NCI-H69 (cell line): ENCODE measurements at places on chromosomes 16 and 17.
A peak's percentile ranks its signal among the peaks of the same experiment; 100 is the strongest.

DNA sequence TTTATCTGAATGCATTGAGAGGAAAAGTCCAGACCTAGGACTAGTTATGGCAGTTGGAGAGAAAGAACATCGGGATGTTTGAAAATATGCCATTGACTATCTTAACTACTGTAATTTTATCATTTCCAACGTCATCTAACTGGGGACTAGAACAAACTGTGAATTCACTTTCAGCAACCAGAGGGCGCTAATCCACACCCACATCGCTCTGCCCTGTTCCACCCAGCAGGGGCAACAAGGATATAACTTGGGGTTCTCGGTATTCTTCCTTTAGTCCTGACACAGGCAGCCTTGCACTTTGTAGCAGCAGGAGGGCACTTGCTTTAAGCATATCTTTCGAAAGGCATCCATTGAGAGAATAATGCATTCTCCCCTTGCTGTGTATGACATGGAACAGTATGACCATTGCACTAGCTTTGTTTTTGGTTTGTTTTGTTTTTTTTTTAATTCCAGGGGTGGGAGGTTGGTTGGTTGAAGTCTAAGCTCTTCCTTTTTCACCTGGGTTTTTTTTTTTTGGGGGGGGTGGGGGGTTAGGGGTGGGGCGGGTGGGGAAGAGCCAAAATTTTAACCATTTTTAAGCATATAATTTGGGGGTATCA, 31.5 kb downstream of the SIAH1 start:
- DNase-seq, result peak; percentile 62

- no peak for DNase-seq
Observed at GRCh38 chr16:20749474-20749873, 7.9 kb upstream of the THUMPD1 start.

DNA sequence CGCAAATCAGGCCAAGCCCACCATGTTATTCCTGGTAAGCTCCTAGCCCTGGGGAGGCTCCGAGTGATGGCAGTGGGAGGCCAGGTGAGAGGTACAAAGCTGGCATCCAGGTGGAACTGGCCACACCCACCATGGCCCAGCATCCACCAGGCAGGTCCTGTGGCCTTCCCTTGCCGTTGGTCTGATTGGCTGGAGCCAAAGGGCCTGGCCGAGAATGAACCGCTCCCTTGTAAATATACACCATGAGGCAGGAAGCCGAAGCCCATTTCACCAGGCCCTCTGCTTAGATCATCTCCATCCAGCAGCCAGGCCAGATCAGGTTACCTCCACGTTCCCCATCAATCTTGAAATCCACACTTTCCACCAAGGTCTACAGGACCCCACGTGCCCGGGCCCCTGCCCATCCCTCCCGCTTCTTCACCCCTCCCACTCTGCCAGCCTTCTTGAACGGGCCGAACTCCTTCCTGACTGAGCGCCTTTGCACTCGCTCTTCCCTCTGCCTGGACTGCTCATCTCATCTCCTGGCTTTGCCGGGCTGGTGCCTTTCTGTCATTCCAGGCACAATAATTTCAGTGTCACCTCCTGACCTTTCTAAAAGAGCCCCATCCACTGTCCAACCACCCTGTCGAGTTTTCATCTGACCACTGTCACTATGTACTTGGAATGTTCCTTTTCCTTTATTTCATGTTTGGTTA, 5.8 kb downstream of the SOCS1 start:
- peak; percentile 37 for DNase-seq

GRCh38 chr16:73095142-73095820, 47.4 kb upstream of the ZFHX3 start:
- DNase-seq, result peak; percentile 67

GRCh38 chr16:88370365-88370764, 12.4 kb upstream of the ZNF469 start:
- no peak for DNase-seq

DNA sequence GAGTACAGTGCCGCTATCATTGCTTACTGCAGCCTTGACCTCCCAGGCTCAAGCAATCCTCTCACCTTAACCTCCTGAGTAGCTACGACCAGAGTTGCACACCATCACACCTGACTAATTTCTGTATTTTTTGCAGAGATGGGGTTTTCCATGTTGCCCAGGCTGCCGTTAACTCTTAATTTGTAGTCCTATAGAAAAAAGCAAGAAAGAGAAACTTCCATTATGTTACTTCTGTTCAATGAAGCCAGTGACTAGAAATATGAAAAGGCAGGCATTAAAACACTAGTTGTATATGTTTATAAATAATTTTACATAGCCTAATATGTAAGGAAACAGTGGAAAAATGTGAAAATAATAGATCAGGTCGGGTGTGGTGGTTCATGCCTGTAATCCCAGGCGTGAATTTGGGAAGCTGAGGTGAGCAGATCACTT, 9.7 kb downstream of the RAD51C start:
- DNase-seq, result no peak

- DNase-seq, result no peak
Observed at GRCh38 chr17:67610061-67610460, 107.7 kb upstream of the NOL11 start.

GRCh38 chr17:45451131-45451530, 18.5 kb upstream of the ARHGAP27 start:
- DNase-seq, result no peak

DNA sequence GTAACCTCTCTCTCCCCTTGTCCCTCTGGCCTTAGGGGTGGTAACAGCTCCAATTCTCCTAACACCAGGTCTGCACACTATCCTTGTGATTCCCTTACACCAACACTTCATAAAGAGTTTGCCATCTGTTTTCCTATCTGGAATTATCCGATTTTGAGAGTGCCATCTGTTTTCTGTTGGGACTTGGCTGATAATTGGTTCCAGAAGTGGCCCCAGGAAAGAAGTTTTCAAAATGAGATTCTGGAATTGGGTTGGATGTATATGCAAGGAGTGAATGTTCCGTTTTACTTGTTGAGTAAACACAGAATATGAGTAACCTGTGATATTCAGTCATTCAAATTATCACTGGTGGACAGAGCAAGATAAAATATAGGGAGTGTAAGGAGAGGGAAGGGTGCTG, 134.1 kb upstream of the HS3ST3A1 start:
- no peak for DNase-seq

GRCh38 chr17:36705874-36706731, 104.7 kb downstream of the MRM1 start:
- peak; percentile 73 for DNase-seq

GRCh38 chr16:11677959-11678881, 10.0 kb downstream of the SNN start:
- no peak for DNase-seq

GRCh38 chr16:84607694-84608093, 10.2 kb downstream of the COTL1 start:
- DNase-seq, result no peak

GRCh38 chr17:76672270-76672851, 28.8 kb upstream of the ST6GALNAC1 start:
- DNase-seq, result peak; percentile 49

GRCh38 chr16:2155091-2155950, at the start of gene TRAF7:
Gene TRAF7, plus strand, starts transcription at chr16:2155782. Its CDS starts 8,139 bp downstream, at chr16:2163921.
- peak; percentile 100 for DNase-seq

GRCh38 chr17:8292639-8293395, 2.4 kb downstream of the SLC25A35 start:
- no peak for DNase-seq

GRCh38 chr17:2391597-2392251, 9.1 kb downstream of the MNT start:
- DNase-seq, result no peak

- DNase-seq, result peak; percentile 22
Observed at GRCh38 chr16:74623214-74623838, 16.4 kb upstream of the GLG1 start.

GRCh38 chr16:1552129-1552528, 18.7 kb downstream of the TMEM204 start:
- no peak for DNase-seq

- peak; percentile 56 for DNase-seq
Observed at GRCh38 chr17:17495536-17496188, 533 bp downstream of the RASD1 start.

DNA sequence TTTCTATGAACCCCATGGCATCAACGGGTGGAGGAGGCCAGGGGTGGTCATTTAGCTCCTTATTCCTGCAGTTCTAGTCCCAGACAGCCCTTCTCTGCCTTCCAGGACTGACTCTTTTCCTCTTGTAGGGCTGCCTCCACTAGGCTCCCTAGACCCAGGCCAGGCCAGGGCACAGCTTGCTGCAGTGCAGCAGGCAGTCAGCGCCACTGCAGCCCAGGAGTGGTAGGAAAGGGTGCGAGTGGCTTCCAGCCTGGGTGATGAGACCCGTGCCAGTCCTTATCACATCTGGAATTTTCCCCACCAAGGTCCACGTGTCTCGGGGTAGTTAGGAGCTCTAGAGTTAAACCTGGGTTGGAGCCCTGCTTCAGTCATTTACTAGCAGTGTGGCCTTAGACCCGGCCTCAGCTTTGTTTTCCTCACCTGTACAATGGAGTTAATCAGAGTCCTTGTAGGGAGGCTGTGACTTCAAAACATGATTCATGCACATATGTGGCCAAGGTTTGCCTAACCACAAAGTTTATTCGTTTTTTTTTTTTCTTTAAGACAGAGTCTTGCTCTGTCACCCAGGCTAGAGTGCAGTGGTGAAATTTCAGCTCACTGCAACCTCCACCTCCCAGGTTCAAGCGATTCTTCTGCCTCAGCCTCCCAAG, 4.7 kb downstream of the SLC5A11 start:
- DNase-seq, result no peak

- peak; percentile 49 for DNase-seq
Observed at GRCh38 chr17:42180411-42180921, 476 bp downstream of the KCNH4 start.

DNA sequence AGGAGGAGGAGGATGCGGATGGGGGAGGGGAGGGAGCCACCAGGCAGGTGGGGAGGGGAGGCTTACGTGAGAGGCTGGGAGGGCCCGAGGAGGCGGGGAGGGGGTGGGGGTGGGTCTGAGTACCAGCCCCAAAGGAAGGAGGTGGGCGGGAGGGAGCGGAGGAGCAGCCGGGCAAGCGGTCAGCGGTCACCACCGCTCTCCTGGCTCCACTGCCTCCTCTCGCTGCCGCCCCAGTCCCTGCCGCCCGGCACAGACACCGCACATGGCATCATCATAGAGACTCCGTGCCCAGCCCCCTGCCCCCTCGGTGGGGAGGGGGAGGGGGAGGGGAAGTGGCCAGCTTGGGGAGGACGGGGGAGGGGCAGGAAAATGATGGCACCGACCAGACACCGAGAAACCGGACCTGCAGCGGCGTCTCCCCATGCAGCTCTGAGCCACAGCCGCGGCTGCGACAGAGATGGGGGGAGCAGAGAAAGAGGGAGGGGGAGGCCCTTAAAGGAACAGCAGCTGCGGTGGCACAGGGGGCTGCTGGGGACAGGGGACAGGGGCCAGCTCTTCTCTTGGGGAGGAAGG, at the start of gene TLCD3B:
Gene TLCD3B, minus strand, starts transcription at position 431 of the 573 bp plus-strand sequence. CDS start 744 bp downstream, outside the sequence.
- DNase-seq, result peak; percentile 77

GRCh38 chr17:67884741-67885140, 59.4 kb downstream of the BPTF start:
- DNase-seq, result no peak

DNA sequence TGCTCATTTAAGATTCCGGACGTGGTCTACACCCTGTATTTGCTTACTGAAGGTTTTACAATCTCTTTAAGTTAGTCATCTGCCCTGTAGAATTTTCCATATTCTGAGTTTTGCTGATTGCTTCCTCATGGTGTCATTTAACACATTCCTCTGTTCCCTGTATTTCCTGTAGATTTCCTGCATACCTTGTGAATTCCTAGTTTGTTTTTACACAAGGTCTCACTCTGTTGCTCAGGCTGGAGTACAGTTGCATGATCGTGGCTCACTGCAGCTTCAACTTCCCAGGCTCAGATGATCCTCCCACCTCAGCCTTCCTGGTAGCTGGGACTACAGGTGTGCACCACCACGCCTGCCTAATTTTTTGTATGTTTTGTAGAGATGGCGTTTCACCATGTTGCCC, 66.8 kb downstream of the CMIP start:
- DNase-seq, result no peak

- DNase-seq, result no peak
Observed at GRCh38 chr17:8954339-8954738, 11.2 kb downstream of the PIK3R5 start.

- no peak for DNase-seq
Observed at GRCh38 chr16:48291303-48291702, 44.0 kb upstream of the ABCC11 start.

- DNase-seq, result no peak
Observed at GRCh38 chr17:66959641-66960375, 4.7 kb upstream of the CACNG4 start.

DNA sequence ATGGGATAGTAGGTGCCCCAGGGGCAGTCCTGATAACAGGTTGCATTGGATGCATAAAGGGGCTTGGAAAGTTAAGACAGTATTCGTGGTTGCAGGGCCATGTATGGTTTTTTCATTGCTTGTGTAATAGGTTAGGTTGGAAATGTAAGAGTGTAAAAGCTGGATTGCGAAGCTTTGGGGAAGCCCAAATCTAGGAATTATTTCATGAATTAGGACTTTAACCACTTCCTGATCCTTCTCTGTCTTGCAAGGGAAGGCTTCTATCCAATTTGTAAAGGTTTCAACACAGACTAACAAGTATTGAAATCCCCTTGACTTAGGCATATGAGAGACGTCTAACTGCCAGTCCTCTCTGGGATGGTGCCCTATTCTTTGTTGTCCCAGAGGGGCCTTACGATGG, 7.8 kb upstream of the CCL17 start:
- no peak for DNase-seq

- DNase-seq, result no peak
Observed at GRCh38 chr17:77577491-77577890, 381.0 kb upstream of the TNRC6C start.

GRCh38 chr16:8972843-8973586, 9.3 kb upstream of the USP7 start:
- DNase-seq, result no peak

DNA sequence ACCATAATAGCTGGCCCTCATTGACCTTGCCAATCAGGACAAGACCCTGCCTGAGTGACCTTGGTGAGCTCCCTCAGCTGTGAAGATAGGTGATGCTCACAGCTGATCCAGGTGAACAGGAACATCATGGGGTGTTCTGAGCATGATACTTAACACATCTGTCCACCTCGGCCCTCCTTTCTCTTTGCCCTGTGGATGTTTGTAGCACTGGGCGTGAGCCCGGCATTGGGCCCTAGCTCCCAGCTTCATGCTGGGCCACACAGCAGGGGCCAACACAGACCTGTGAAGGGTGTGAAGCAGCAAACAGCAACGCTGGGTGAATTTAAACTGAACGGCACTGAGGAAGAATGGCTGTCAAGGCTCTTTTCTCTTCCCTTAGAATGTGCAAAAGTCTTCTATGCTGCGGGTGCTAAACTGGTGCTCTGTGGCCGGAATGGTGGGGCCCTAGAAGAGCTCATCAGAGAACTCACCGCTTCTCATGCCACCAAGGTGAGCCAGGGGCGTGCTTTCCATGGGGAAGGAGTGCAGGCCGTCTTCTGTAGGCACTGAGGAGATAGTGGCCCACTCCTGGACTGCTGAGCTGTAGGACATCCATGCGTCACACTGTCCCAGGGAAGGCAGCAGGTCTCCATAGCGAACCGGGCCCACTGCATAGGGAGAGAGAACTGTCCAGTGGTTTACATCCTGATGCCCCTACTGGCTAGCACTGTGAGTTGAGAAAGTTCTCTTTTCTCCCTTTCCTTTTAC, 35.9 kb downstream of the TMEM11 start:
- no peak for DNase-seq
